ENCODE measurements at places on chromosomes 7 and 10.

DNA sequence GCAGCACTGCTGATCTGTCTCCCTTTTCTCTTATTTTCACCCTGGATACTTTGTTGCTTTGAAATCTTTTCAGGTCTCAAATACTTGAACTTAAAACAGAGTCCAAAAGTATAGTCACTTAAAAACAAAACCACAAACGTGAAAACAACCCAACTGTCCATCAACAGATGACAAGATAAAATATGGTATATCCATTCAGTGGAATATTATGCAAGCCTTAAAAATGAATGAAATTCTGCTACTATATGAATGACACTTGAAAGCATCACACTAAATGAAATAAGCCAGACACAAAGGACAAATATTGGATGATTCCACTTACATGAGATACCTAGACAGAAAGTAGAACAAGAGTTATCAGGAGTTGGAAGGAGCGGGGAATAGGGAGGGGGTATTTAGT is 44.7 kb upstream of the EFCAB10 start:
- DNase-seq: no peak

GRCh38 chr7:21076054-21076453 is 289.4 kb upstream of the SP8 start:
- DNase-seq: no peak

GRCh38 chr10:2049560-2049959 is 312.2 kb upstream of the ADARB2 start:
- no peak for DNase-seq

DNA sequence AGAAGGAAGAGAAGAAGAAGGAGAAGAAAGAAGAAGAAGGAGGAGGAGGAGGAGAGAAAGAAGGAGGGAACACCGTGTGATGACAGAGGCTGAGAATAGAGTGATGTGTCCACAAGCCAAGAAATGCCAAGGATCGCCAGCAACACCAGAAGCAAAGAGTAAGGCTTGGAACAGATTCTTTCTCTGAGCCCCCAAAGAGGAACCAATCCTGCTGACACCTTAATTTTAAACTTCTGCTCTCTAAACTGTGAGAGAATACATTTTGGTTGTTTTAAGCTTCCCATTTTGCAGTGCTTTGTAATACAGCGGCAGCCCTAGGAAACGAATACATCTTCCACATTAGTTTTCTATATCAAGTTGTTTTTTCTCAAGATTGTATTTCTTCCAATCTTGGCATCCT is 13.9 kb upstream of the WNT8B start:
- DNase-seq: no peak

- DNase-seq: no peak
Observed at GRCh38 chr10:52020702-52021101, 293.4 kb upstream of the DKK1 start.

DNA sequence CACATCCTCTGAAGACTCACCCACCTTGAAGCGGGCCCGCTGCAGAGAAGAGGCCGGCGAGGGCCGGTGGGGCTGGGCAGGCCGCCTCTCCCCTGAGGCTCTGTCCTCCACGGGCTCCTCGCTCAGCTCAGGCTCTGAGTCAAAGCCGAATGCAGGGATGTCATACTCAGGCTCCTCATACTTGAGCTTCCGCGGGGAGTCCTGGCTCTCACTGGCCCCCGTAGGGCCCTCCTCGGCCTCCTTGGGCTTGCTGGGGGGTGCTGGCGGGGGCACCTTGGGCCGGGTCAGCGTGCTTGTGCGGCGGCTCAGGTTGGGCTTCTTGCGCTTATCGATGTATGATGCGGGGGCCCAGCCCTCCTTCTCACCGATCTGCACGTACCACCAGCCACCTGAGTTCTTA is 109.9 kb downstream of the NEURL1 start:
- no peak for DNase-seq

DNA sequence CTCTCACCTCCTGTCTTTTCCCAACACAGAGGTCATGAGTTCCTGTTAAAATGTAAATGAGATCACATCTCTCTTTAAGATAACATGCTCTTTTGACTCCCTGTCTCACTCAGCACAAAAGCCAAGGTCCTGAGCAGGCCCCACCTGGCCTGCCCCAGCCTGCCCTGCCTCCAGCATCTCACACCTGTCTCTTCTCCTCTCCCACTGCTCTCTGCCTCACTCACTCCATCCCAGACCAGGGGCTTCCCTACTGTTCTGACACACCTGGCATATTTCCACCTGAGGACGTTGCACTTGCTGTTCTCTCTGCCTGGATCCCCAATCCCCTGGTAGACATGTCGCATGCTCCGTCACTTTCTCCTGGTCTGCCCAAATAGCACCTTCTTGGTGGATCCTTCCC is 285.0 kb upstream of the ZMIZ1 start:
- no peak for DNase-seq

GRCh38 chr10:19817231-19817933 is 1.1 kb downstream of the PLXDC2 start:
- no peak for DNase-seq

GRCh38 chr10:53463539-53463938 is 691.0 kb upstream of the MBL2 start:
- no peak for DNase-seq

- no peak for DNase-seq
Observed at GRCh38 chr10:86336341-86336740, 30.3 kb downstream of the GRID1 start.

GRCh38 chr10:124160176-124160575 is 66.8 kb upstream of the CHST15 start:
- DNase-seq: no peak

DNA sequence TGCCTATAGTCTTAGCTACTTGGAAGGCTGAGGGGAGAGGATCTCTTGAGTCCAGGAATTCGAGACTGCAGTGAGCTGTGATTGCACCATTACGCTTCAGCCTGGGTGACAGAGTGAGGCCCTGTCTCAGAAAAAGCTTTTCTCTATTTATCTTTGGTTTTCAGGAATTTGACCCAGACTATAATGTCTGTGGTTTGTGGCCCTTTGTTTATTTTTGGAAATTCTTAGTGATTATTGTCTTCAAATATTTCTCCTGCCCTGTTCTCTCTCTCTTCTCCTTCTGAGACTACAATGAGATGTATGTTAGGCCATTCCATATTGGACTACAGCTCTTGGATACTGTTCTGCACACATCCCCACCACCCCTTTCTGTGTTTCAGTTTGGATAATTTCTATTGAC is 4.7 kb downstream of the MUC12 start:
- DNase-seq: no peak
